CD8-positive, alpha-beta T cell (primary cell): ENCODE measurements at places on chromosomes 6 and 20.

DNA sequence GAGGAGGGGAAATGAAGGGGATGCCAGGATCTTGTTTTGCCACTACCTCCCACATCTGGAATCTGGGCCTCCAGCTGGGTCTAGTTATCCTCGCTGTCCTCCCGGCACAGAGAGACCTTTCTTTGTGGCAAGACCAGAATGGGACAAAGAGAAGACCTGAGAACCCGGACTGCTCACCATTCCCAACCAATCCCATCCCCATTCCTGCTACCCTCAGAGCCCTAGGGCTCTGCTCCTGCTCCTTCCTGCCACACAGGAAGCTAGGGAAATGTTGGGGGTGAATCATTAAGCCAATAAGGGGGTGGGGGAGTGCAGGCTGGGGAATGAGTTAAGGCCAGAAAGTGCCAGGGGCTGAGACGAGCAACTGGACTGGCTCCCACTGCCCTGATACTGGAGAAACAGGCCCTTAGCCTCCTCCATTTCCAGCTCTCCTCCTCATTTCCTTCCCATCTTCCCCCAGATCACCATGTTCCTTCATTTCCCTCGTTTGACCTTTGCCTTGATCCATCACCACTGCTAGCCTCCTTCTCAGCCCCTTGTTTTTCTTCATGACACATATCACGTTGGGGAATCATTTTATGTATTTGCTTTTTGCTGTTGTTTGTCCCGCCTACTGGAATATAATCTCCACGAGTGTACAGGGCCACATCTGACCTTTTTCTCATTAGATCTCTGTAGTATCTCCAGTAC, 4.6 kb upstream of the IER3 start:
- no peak for DNase-seq

GRCh38 chr6:14121936-14122344, 4.4 kb downstream of the CD83 start:
- peak; percentile 53 for DNase-seq

- peak; percentile 8 for DNase-seq
Observed at GRCh38 chr6:105136431-105137350, 43.1 kb downstream of the POPDC3 start.

GRCh38 chr6:75204959-75205775, 686 bp downstream of the COL12A1 start:
- no peak for DNase-seq

DNA sequence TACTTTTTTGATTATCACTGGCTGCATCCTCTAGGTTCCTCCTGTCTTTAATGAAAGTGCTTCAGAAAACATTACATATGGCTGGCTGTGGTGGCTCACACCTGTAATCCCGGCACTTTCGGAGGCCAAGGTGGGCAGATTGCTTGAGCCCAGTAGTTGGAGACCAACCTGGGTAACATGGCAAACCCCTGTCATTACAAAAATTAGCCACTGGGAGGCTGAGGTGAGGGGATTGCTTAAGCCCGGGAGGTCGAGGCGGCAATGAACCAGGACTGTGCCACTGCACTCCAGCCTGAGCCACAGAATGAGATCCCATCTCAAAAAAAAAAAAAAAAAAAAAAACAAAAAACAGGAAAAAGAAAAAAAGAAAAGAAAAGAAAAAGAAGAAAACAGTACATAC, 35.3 kb downstream of the BEND3 start:
- DNase-seq: no peak

DNA sequence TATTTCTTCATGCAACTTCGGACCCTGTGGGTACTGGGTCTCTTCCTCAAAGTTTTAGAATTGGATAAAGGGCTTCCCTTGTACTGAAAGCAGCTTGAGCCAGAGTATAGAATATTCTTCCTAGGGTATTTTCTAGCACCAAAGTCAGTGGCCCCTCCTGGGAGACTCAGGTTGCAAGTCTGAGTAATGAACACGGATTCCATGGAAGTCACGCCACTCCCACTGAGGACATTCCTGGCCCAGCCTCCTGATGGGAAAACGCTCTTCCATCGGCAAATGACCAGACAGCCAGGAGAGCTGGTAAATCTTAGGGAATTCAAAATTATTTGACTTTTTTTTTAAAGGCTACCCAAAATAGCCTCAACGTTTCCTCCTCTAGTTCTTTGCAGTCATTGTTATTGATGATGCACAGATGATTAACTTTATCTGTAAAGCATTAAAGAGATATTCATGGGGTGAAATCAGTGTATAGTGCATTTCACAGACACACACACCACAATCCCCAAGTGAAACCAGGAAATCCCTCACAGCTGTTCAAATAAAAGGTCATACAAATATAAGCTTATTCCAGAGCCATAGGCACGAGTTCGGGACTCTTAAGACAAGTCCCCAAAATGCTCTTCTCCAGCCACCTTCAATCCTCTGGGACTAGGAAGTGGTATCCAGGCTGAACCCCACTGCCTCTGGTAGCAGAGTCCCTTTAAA, 248.8 kb downstream of the SOD2 start:
- DNase-seq: no peak

DNA sequence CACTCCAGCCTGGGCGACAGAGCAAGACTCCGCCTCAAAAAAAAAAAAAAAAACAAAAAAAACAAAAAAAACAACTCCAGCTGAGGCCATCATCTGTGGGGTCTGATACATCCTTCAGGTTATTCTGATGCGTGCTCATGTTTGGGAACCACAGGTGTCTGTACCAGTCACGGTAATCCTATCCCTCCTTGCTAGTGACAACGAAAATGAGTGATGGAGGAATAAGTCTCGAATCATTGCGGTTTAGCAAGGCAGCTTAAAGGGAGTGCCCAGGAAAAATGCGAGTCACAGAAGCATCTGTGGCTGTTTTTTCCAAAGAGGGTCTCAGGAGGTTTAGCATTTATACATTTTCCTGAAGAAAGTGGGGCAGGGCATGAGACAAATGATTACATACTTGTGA, 48.8 kb downstream of the MCUR1 start:
- no peak for DNase-seq

- no peak for DNase-seq
Observed at GRCh38 chr20:53370345-53370961, 223.2 kb downstream of the ZNF217 start.

DNA sequence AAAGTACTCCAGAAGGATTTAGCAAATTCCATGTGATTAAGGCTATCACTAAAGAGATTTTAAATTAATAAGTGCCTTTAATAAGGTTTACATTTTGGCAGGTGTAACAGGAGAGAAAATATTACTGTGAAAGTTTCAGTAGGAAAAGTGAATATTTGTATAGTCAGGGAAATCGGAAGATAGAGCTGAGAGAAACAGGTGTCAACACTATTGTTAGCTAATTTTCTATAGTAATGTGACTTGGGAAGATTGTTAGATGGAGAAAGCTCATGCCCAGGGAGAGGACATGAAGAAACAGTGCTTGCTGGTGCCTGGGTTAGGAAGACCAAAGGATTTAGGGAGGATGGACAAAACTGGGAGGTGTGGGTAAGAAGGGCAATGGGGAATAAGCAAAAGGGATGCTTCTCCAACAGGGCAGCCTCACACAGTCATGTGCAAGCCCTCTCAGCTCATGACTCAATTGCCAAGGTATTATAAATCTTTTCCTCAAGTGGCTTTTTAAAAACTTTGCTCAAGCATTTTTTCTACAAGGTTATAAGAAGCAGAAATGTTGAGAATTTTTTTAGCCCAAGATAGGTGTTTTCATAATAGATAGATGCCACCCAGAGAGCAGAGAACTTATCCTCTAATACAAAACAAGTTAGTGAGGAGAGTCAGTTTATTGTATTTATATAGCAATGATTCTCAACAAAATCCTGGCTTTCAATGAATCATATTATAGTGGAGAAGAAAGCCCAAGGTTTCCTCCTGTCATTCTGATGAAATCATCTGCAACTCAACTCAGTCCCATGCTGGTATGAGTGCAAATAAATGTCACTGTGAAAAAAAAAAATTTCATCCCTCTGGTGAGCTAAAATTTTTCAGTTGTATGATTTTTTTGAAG, 325.2 kb upstream of the NT5E start:
- DNase-seq: no peak

DNA sequence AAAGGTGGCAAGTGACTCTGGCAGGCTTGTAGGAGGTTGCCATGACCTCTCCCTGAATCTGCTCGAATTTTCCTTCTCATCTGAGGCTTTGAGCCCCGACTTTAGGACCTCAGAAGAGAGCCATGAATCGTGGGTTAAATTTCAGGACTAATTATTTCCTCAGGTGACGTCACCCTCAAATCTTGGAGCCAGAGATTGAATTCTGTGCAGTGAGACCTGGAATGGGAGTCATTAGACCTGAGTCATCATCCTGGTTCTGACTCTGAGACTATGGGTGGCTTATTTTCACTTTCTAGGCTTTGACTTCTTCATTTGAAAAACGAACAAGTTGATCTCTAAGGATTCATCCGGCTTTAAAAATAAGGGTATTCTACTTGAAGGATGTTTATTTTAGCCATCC, 48.5 kb upstream of the PDYN start:
- DNase-seq: no peak

GRCh38 chr6:44831002-44831610, 443.6 kb downstream of the CDC5L start:
- no peak for DNase-seq

GRCh38 chr6:20954315-20954714, 420.1 kb downstream of the CDKAL1 start:
- no peak for DNase-seq

DNA sequence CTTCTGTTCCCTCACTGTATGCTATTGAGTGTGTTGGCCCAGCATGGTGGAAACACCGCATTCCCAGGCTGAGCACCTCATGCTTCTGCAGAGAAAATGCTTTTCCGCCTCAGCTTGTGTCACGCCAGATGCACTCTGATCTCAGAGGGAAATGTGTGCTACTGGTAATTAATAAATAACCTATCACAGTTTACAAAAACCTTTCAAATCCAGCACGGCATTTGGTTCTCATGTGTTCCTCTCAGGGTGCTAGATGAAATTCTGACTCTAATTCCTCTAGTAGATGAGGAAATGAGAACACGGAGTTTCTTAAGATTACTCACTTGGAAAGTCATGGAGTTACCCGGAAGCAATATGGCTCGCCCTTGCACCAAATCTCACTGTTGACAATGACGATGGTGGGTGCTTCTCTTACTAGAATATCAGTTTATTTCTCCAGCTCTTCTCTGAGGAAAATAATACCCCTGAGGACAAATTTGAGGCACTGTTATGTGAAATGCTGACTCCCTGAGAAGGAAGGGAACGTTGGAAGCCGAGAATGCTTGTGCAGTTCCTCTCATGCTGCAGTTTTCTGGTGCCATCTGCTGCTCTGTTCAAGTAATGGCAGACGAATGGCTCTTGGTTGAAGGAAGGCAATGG, 116.6 kb downstream of the RNF144B start:
- DNase-seq: peak; percentile 62

GRCh38 chr6:13395272-13396237, 67.2 kb upstream of the TBC1D7 start:
- DNase-seq: no peak

DNA sequence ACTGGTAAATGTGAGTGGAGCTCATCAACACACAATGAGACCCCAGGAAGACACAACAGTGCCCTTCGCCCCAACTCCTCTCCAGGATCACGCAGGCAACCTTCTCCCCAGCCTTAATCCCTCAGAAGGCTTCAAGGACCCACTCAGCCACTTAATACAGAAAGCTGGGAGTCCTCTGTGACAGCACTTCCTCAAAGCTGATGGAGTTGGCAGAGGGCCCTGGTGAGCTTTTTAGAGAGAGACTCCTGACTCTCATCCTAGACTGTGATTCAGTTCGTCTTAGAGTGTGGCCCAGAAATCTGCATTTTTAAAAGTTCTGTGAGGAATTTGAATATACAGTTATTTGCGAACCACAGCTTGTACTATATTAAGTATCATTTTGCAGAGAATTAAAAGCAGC, 187.7 kb downstream of the UST start:
- no peak for DNase-seq

- DNase-seq: peak; percentile 74
Observed at GRCh38 chr20:61989741-61990140, 75.9 kb downstream of the TAF4 start.

- no peak for DNase-seq
Observed at GRCh38 chr6:135412761-135413160, 84.8 kb downstream of the AHI1 start.
